ENCODE measurements at places on chromosomes 16 and 17.

- DNase-seq, result no peak
Measured at GRCh38 chr16:4508806-4509205, 29.8 kb downstream of the CDIP1 start.

DNA sequence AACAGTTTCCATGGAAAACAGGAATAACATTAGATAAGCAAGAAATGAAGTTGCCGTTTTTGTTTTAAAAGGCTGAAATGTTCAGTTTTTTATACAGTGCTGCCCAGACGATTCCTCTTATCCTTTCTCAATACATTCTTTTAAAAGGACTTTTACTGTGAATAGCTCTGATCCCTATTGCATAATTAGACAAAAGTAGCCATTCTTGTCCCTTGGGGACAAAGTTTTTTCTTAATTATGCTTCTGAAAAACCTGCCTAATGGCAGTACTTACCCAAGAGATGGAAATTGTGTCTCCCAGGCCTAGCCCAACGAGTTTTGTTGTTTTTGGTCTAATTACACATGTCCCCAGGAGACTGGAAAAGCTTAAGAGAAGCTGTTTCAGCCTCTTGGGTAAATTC lies 27.6 kb downstream of the NXPH3 start:
- no peak for DNase-seq

DNA sequence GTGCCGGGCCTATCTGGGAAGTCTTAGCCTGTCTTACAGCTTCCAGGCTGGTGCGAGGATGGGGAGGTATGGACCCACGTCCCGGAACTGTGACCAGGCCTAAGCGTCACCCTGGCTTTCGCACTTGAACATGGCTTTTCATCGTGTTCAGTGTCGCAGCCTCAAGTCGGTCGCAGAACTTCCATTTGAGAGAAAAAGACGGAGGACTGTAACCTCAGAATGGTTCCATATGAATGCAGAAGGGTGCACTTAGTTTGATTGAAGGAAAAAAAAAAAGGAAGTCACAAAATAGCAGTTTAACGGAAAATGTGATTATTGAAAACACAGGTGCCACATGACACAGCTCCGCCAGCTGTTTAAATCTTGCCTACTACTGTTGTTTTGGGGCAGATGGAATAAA lies 30.2 kb upstream of the JPT2 start:
- no peak for DNase-seq

DNA sequence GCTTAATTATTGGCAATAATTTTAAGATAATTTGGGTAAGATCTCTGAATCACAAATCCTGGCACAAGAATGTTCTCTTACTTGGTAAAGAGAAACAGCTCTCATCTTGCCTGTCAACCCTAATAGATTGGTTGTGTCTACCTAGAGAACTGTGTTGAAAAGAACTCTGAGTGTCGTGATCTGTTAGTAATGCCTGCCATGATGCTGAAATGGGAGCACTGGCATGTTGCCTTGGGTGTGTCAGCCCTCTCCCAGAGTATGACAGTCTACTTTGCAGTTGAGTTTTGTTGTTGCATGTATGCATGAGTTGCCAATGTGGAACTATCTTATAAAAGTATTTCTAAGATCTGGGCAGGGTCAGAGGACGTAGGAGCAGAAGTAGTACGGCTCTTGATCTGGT lies 221.4 kb downstream of the MAF start:
- DNase-seq, result no peak

GRCh38 chr17:20118280-20118679 lies 109.1 kb downstream of the SPECC1 start:
- DNase-seq, result no peak

DNA sequence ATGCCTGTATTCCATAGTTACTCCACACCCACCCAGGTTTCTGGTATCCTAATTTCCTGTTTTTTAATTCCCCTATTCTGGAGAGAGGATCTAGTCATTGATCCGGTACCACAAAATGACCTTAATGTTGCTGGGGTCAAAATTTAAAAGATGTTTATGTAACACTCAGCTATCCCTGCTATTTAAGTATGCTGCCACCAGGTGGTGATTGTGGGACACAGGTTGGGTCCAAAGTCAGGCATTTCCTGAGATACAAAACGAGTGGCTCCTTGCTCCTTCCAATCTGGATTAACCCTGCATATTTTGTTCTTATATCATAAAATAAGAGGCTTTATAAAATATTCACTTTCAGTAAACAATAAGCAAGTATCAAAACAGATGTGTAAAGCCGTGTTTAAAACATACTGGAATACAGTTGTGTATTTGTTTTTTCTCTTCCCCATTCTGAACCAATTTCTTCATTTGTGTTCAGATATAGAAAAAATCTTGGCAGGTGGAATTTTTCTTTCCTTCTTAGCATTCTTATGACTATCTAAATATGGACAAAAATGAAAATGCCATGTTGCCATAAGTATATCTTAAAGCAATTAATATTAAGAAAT lies 16.3 kb downstream of the HS3ST4 start:
- DNase-seq, result no peak

DNA sequence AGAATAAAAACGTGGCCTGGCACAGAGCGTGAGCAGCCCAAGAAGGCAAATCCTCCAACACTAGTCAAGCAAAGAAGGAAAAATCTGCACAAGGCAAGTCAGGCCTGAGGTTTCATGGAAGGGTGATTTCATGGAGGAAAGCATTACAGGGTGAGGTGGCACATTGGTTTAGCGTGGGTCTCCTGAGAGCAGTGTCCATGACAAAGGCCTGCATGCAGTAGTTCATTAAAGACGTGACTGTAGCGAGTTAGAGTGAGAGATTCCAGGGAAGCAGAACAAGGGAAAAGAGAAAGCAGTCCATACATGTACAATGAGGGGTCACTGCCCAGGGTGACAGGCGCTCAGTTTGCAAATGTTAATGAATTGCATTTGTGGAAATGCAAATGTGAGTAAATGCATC lies 285.0 kb upstream of the ERCC4 start:
- no peak for DNase-seq

GRCh38 chr16:22887445-22887844 lies 73.5 kb downstream of the HS3ST2 start:
- DNase-seq, result no peak

- no peak for DNase-seq
Measured at GRCh38 chr16:69711115-69711740, 15.1 kb downstream of the NQO1 start.

DNA sequence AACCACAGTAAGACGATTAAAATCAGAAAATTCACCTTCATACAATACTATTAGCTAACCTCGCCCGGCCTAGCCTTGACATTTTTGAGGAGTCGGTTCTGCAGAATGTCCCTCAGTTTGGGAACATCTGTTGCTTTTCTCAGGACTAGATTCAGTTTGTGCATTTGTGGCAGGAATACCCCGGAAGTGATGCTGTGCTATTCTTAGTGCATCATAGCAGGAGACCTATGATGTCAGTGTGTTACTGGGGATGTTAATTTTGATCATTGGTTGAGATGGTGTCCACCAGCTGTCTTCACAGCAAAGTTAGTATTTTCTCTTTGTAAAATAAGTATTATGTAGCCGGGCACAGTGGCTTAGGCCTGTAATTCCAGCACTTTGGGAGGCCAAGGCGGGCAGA lies 21.5 kb upstream of the HELZ start:
- no peak for DNase-seq

DNA sequence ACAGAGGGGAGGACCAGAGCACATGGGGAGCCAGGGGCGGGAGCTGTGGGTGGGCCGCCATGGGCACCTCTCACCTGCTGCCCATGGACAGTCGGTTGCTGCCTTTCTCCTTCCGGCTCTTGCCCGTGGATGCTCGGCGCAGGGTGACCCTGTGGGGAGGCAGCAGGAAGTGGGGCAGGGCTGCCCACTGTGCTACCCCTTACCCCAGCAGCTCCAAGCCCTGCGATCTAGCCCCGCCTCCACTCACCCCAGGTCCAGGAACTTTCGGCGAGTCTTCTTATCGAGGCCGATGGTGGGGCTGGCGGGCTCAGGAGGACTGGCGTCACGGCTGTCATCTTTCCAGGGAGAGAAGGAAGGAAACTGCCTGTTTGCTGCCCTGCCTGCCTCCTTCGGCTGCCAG lies 14.2 kb downstream of the SAMD14 start:
- DNase-seq, result no peak

DNA sequence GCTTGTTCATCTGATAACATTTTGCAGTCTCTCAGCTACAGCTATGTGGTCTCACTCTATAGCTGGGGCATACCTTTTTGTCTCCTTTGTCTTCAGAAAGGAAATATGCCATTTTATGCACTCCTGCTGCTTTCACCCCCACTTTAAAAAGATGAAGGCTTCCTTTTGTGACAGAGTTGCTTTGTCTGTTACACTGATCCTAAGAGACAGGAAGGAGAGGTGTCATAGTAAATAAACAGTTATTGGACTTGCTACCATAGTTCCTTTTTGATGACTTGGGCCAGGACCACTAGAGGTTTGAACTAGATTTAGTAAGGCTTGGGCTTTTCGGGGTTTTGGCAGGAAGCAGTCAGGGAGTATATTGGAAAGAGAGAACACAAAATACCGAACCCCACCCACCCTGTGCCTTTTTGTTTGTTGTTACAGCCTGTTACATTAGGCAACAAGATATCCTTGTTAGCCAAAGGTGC lies 1.8 kb upstream of the METTL9 start:
- DNase-seq, result no peak

DNA sequence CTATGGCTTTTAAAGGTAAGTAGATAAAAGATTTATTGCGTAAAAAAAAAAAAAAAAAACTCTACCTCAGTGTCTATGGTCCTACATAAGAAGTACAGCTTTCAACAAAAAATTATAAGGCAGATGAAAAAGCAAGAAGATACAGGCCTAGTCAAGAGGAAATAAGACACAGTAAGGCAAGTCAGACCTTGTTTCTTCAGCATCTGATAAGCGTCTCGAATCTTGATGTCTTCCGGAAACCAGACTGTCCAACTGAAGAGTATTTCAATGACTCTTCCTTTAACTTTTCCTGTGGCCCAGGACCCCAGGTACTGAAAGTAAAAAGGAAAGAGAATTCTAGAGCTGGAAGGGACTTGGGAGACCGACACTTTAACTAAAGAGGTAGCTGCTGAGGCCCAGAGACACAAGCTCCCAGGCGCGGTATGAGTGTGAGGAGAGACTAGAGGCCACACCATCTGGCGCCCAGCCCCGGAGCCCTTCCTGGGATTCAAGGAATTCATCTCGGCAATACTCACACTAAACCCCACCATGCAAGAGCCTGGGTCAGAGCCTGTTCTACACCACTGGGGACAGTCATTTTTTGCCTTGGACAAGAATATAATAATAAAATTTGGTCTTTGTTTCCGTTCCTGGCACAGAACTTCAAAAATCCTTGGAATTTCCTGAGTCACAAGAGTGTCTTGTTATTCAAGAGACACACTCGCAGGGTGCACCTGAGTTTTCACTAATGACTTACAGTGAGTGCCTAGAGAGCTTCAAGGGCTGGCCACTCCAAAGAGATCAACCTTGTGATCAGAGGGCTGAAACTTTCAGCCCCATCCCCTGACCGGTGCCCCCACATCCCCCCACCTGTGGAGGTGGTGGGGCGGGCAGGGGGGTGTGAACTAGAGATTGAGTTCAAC lies 18.6 kb downstream of the GGA2 start:
- DNase-seq, result no peak

- DNase-seq, result no peak
Measured at GRCh38 chr17:8162233-8162996, at the start of gene VAMP2. VAMP2 (minus strand) TSS chr17:8162948; CDS start chr17:8162879, 69 bp downstream.

DNA sequence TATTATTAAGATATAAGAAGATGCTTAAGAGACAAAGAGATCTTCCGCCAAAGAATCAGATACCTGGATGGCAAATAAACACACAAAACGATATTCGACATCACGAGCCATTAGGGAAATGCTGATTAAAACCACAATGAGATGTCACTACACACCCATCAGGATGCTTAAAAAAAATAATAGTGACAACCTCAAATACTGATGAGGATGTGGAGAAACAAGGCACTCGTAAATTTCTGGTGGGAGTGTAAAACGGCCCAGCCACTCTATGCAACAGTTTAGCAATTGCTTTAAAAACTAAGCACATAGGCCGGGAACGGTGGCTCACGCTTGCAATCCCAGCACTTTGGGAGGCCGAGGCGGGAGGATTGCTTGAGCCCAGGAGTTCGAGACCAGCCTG lies 39.4 kb downstream of the TBC1D16 start:
- no peak for DNase-seq

DNA sequence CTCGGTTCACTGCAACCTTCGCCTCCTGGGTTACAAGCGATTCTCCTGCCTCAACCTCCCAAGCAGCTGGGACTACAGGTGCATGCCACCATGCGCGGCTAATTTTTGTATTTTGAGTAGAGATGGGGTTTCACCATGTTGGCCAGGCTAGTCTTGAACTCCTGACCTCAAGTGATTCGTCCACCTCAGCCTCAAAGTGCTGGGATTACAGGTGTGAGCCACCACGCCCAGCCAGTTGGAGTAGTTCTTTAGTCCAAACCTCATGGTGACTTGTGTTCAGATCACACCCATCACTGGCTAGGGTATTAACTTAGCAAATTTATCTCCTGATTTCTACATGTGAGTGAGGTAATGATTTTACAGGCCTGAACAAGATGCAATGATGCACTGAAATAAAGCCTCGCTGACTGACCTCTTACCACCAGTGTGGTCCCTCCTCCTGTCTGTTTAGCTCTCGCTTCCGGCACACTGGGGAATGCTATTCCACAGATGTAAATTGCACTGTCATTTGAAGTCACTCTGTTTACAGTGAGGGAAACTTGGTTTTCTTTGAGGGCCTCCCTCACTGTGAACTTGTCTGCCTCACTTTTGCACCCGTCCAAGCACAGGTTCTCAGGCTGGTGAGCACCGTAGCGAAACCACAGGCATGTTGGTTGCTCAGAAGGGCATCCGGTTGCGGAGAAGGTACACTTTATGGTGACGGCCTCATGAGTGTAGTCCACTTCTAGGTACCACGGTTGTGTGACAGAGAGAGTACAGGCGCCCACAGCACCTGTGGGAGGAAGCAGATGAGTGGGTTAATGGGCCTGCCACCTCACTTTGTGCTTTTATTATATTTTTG lies 5.5 kb downstream of the IGSF6 start:
- no peak for DNase-seq

DNA sequence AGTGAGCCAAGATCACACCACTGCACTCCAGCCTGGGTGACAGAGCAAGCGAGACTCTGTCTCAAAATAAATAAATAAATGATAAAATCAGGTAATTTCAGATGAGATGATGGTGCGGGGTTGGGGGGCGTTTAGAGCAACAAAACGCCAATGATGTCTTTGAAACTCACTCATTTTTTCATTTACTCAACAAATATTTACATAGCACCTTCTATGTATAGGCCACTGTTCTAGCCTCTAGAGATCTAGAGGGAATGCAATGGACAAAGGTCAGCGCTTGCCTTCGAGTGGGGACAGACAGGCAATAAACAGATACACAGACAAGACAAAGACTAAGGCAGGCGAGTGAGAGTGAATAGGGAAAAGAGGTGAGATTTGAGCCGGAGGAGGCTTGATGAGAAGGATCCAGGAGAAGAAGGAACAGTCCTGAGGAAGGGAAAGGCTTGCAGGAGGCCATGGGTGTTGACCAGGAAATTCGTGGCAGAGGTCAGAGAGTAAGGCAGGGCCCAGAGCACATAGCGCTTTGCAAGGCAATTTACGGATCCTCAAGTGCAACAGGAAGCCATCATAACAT lies 14.1 kb downstream of the ALDH3A1 start:
- no peak for DNase-seq

- DNase-seq, result peak; percentile 92
Measured at GRCh38 chr17:80970044-80970761, 21.4 kb upstream of the CHMP6 start.
